ENCODE measurements at places on chromosomes 7 and 10.

DNA sequence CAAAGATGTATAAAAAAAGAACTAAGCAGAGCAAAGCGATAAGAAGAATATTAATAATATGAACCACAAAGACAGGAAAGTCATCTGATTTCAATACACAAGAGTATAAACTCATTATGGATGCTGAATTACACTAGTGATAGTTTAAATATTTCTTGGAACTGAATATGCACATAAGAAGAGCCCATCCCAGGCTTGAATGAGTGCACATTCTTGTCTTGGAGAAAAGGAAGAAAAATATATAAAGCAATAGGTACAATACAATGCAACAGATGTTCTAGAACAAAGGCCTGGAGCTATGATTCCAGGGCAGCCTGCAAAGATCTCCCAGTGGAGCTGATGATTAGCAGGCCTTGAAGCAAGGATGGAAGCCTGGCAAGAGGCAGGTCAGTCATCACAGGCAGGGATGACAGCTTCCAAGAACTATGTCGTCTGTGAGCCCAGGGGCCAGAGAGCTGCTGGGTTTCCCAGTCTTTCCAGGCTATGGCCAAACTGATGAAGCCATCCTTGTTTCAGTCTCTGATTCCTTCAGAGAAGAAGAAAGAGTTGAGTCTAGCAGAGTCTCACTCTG, 277.6 kb downstream of the KCNMA1 start:
- DNase-seq: no peak

DNA sequence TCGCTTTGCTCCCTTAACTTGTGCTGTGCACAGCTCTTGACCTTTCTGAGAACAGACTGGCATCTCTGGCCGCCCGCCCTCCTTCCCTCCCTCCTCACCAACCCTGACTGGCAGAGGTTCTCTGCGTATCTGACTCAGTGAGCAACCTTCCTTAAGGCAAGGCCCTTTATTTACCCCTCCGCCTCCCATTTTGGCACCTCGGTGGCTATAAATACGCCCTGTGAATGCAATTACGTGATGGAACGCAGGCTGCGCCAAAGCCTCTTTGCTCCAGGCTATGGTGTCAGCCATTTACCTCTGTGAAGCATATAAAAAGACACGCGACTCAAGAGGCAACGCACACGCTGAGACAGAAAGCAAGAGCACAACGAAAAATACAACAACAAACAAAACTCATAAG, 764.3 kb downstream of the SUGCT start:
- no peak for DNase-seq

GRCh38 chr7:134513169-134513752, 14.1 kb upstream of the AKR1B10 start:
- DNase-seq: no peak

DNA sequence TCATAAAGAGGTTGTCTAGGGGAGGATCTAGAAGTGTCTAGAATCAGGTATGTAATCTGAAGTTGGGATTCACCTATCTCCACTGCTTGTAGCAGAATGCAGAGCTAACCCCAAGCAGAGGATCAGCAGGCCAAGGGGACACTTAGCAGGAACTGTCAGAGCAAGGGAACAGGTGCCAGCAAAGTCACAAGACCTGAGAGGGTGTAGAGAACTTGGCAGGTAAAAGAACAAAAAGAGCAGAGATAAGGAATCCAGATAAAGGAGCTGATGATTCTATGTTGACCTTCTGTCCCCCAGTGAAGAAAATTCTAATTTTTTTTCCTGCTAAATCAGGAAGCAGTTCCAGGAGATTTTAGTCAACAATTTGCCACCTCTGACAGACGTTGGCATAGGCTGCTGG, 91.4 kb upstream of the CCDC71L start:
- DNase-seq: no peak

DNA sequence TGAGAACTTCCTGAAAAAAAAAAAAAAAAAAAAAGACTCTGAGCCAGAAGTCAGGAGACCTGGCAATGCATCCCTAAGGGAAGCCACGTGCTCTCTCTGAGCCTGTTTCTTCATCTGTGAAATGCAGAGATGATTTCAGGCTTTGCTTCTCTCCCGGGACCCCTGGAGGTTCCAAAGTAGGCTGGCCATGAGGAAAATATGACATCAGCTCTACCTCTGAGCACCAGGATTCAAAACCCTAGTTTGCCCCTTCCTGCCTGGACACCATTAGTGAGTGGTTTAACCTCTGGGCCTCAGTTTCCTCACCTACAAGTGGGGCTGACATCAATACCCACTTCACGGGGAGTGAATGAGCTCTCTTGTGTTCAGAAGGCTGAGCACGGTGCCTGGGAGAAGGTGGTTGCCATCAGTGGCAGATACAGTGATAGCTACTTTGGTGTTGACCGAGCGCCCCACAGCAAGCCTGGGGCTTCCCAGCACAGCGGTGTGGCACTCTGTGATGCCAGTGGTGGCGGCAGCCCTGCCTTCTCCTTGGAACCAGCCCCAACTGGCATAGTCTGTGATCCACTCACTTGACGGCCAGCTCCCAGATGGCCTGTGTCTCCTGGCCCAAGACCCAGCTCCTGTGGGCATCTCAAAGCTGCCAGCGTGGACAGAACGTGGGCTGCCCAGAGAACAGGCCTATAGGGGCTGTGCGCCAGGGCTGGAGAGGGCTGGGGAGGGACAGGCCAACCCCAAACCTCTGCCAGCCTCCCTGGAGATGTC, 153.1 kb upstream of the UNC5B start:
- no peak for DNase-seq

DNA sequence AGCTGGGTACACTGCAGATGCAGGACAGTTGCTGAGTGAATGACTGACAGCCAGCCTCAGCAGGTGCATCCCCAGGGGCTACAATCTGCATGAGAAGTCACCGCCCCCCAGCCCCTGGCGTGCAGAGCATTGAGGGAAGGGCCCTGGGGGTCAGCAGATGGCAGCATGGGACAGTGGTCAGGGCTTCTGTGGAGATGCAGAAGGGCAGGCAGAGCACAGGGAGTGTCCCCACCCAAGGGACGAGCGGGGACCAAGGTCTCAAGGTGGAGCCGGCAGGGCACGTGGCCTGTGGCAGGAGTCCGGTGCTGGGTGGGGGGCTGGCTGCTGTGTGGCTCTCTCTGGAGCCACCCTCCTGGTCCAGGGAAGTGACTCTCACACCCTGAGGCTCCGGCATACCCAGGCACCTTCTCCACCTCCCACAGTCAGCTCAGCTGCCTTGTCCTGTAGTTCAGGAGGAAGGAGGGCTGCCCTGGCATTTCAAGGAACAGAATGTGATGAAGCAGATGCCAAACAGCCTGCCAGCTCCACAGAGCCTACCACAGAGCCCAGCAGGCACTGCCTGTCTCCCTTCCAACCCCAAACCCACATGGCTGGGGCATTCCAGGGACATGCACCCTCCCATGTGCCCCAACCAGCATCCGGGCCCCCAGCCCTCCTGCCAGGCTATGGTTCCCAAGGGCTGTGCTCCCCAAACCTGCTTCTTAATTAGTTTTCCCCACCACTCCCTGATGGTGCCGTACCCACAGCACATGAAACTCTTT, 114.5 kb downstream of the TMEM130 start:
- no peak for DNase-seq

DNA sequence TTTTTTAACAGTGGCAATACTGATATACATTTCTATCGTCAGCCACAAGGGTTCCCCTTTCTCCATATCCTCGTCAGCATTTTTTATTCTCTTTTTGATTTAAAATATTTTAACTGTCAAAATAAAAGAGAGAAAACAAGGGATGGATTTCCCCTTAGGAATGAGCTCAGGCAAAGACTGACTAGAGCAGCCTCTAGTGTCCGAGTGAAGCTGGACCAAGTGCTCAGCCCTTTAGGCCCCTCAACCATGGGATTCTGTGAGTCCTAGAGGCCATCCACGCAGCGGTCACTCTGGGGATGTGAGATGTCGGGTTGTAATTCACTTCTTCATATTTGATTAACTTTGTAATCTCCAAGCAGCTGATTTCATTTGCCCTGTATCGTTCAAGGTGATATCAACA, 137.4 kb upstream of the RNF32 start:
- no peak for DNase-seq

DNA sequence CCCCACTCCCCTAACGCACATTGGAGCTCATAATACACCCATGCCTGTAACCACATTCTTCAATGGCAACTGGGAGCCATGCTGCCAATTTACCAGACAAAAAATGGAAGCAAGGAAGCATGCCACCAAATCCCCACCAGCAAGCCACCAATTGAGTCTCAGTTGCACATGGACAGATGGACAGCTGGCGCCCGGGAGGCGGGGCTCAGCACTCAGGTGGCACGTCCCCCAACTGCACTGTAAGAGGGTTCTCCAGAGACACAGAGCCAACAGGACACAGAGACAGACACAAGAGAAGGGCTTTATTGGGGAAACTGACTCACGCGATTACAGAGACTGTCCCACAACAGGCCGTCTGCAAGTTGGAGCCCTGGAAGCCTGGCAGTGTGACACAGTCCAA, 2.5 kb downstream of the MAD1L1 start:
- no peak for DNase-seq

All from stimulated activated CD8-positive, alpha-beta memory T cell treated with anti-CD3 and anti-CD28 coated beads, Interleukin-2, amount 100 ng/mL, for 48 hours (primary cell).